ENCODE measurements at places on chromosomes 5 and 9.

DNA sequence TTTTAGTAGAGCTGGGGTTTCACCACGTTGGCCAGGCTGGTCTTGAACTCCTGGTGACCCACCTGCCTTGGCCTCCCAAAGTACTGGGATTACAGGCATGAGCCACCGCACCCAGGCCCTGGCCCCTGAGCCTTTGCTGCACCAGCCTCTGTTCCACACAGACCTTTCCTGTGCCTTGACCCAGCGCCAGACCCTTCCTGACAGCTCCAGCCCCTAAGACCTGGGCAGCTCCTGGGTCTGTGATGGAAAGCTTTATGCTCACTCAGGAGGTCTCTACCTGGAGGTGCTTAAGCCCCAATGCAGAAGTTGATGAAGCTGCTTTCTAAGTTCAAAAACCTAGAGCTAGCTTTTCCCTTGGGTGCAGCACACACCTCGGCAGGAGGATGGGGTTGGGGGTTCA, 58.8 kb upstream of the NEK6 start:
- no peak for DNase-seq

DNA sequence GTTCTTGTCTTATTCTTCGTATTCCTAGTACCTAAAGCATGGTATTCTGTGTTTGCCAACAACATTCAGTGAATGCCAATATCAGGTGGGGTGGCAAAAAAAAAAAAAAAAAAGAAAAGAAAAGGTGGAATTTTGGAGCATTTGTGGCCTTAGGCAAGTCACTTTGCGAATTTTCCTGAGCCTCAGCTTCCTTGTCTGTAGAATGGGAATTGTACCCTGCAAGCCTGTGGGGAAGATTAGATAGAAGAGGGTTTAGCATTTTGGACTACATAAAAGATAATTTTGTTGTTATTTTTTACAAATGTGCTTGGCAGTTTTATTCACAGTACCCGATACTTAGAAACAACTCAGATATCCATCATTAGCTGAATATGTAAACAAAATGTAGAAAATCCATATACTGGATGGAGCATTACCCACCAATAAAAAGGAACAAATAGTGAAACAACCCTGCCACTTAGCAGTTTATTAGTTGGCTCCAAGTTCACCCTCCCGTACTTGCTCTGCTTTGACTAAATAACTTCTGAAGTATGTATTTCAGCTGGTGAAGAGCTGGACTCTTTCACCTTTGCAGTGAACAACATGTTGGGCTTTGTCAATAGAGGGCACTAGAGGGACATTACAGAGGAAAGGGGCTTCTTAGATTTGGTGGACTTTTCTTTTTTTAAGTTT, 13.6 kb downstream of the UBE2D2 start:
- DNase-seq: no peak

GRCh38 chr9:128375865-128376264, 4.7 kb downstream of the URM1 start:
- no peak for DNase-seq

DNA sequence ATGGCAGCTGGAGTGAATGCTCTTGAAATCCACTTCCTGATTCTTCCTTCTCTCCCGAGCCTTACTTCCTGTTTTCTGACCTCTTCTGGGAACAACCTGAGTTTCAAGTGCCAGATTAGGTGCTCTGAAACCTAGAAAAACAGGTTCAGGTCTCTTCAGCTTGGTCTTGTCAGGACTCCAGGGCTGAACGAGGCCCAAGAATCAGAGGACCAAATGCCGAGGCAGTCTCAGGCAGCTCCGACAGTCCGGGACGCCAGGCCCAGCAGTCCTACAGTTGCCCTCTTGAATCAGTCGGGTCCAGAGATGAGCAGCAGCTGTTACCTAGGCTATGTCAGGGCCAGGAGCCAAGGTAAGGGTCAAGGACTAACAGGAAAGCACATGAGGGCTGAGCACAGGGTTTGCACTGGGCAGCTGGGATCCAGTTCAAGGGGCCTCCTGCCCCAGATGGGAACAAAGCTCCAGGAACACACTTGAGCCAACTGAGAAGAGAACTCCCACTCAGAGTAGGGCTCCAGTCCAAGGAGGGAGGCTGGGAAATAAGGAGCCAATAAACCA, 38.3 kb upstream of the ADRA1B start:
- DNase-seq: no peak

GRCh38 chr5:112346411-112347044, 72.5 kb downstream of the EPB41L4A start:
- no peak for DNase-seq

GRCh38 chr9:5085993-5086392, 99.4 kb downstream of the INSL6 start:
- DNase-seq: no peak

- no peak for DNase-seq
Measured at GRCh38 chr9:115416299-115416698, 298.3 kb upstream of the TNC start.

- no peak for DNase-seq
Measured at GRCh38 chr5:128021411-128021810, 62.2 kb upstream of the SLC12A2 start.

DNA sequence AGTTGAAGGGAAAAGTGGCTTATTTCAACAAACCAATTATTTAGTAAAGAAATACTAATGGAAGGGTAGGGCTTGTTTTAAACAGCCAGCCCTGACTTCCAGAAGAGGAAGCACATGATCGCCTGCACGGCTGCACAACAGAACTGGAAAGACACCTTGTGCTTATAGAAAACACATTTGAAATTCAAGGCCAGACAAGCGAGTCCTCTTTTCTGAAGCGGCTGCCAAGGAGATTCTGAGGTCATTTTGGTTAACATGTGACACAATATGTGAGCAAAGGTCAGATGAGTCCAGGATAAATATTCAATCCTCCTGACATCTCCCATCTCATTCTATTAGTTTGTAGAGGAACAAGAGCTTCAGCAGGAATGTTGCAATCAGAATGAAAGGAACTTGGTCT, 461.4 kb upstream of the ST8SIA4 start:
- DNase-seq: no peak

- DNase-seq: no peak
Measured at GRCh38 chr5:107381189-107381856, 289.4 kb downstream of the EFNA5 start.

DNA sequence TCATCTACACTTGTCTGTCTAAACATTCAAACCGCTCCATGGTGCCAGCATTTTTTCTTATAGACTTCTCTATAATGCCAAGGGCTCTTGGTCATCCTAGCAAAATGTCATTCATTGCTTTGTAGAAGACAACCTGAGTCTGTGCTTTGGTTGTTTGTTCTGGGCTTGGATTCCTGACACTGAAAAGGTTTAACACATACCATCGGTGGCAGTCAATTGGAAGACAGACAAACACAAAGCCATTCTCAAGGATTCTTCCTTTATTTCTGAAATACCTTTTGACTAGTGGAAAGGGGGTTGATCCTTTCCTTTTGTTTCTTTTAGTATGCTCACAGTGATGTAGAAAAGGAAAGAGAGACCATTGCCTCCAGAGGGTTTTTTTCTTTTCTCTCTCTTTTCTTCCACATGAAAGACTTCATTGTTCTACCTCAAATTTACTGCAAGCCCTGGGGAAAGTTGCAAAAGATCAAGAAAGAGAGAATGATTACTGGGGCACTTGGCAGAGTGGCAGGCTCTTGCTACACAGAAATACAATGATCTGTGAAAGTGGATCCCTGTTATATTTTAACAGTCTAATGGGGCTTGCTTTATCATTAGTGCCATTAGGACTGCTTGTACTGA, 66.4 kb upstream of the TMC1 start:
- no peak for DNase-seq

DNA sequence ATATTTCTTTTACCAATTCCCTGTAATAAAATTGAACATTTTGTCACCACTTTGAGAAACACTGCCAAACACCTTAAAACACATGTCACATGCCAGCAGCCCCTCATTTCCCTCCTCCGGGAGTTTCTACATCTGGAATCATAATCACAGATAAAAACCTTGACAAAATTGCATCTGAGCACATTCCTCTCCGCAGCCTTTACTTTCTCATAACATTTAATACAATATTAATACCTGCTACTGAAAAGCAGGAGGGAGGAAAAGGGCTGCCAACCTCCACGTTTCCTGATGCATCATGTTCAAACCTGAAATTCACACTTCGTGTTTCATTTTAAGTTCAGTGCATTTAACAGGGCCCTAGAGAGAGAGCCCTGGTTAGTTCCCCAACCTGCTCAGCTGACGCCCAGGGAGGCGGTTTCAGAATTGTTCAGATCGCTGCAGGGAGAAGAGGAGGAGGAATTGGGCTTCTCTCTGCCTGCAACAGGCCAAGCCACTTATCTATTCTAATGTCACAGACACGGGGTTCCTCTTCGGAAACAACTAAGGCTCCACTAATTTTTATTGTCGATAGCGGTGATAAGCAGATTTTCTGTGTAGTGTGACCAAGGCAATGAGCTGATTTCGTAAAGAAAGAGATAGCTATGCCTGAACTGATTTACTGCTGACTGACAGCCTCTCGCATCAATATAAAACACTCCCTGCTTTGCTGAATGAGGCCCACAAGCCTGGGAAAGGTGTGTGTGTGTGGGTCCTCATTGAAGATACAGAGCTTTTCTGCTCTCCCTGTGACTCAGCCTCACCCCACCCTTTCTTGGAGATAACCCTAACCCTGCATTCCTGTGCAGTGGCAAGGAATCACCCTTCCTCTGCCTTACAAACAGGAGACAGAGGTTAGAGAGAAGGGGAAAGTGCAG, 4.9 kb upstream of the LHX2 start:
- DNase-seq: no peak

GRCh38 chr5:121021681-121022080, 557.6 kb downstream of the PRR16 start:
- DNase-seq: no peak

- no peak for DNase-seq
Measured at GRCh38 chr9:91818225-91818585, 131.8 kb downstream of the ROR2 start.

DNA sequence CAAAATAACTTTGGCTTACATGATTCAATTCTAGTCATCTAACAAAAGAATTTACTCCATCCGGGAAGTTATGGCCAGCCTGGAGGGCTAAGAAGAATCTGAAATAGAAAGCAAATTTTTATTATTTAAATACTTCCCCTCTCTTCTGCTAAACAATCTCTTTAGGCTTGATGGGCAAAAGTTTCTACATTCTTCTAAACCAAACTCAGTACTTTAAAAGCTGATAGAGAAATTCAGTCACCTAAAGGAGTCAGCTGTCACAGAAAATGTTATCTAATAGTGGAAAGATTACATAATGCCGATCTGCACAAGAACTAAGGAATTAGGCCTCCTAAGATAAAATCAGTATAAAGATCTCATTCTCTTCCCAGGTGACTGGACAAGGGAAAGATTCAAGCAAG, 32.4 kb downstream of the GNAQ start:
- DNase-seq: no peak

DNA sequence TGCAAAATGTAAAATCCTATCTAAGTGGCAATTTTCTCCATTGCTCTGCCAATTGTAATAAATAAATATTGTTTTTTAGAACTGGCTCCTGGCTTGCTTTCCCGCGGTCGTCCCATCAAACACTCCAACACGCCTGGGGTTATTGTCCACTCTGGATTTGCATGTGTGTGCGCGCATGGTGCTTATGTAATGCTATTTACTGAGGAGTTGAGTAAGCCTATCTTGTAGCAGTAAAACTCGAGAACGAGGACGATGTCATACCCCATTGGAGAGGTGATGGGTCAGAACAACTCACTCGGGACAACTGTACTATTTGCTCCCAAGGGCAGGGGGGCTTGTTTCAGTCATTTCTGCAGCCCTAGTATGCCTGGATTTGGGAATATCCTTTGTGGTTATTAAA, 220.9 kb downstream of the PAX5 start:
- DNase-seq: no peak

DNA sequence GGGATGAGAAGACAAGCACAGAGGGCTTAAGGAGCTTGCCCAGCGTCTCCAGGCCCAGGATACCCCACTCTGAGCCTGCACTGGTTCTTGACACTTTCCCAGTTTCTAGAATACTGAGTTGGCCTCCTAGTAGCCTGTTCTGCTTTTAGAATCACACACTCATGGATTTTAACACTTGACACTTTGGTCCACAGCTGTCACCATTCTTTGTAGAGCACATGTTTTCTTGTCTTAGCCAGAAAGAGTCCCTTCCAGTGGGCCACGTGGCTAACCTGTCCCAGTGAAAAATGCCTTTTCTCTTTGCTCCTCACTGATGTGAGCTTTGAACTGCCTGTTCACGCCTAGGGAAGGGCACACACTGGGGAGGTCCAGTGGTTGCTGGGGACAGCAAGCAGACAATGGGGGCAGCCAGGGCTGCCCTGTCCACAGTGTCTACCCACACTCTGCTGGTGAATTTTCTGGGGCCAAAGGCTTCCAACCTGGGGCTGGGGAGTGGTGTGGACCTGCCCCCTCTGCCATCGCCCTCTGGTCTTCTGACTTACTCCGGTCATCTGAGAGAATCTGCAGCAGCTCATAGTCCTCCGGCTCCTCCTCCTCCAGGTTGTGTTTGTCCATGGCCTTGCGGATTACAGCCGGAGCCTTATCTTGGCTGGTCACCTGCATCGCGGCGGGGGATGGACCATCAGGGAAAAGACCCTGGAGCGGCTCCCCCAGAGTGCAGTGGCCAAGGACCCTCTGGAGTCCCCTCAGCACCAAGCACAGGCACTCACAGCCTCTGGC, 21.1 kb downstream of the RALGDS start:
- no peak for DNase-seq

DNA sequence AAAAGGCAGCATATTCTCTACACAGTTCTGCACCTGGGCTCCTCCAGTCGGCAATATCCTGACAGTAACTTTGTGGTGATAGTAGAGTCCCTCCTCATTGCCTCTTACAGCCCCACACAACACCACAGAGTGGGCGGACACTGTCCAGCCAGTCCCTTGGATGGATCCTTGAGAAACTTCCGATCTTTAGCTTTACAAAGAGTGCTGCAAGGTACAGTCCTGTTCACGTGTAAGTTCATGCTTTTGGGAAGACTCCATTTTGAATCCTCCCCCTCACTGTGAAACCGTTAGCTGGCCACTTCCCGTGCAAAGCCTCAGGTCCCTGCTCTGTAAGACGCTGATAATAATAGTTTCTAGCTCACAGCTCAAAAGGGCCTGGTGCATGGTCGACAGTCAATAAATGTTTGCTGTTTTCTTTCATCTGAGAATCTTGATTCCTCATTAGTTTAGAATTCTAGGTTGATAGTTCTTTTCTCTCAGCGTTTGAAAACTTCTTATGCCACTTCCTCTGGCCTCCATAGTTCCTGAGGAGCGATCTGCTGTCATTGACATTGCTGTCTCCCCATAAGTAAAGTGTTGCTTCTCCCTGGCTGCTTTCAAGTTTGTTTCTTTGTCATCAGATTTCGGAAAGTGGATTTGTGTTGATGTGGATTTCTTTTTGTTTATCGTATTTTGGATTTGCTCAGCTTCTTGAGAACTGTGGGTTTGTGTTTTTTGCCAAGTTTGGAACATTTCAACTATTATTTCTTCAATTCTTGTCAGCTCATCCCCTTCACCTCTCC, 82.9 kb downstream of the COL23A1 start:
- no peak for DNase-seq

DNA sequence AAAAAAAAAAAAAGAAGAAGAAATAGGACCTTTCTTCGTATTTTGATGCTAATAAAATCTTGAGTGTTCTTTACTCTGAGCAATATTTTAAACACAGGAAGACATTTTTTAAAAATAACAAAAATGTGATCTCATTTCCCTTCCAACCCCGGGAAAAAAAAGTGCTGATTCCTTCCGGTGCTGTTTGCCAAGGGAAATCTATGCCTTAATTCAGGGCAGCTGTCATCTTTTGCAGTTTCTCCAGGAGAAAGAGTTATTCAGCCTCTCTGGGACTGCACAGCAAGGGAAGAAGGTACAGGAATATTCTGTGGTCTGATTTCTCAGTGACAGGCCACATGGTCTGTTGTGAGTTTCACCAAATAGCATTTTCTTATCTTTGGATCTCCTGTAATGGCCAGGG, 291.9 kb upstream of the IRX1 start:
- no peak for DNase-seq

- no peak for DNase-seq
Measured at GRCh38 chr9:84736081-84736480, 66.6 kb downstream of the NTRK2 start.
